ENCODE measurements at places on chromosomes 6 and 20. TPM values are rescaled to one million over a fixed set of nuclear protein-coding genes. Genes with fewer than 3 reads are reported as not detected.

CSNK2A1 gene
- 125 TPM for total RNA-seq

DNA sequence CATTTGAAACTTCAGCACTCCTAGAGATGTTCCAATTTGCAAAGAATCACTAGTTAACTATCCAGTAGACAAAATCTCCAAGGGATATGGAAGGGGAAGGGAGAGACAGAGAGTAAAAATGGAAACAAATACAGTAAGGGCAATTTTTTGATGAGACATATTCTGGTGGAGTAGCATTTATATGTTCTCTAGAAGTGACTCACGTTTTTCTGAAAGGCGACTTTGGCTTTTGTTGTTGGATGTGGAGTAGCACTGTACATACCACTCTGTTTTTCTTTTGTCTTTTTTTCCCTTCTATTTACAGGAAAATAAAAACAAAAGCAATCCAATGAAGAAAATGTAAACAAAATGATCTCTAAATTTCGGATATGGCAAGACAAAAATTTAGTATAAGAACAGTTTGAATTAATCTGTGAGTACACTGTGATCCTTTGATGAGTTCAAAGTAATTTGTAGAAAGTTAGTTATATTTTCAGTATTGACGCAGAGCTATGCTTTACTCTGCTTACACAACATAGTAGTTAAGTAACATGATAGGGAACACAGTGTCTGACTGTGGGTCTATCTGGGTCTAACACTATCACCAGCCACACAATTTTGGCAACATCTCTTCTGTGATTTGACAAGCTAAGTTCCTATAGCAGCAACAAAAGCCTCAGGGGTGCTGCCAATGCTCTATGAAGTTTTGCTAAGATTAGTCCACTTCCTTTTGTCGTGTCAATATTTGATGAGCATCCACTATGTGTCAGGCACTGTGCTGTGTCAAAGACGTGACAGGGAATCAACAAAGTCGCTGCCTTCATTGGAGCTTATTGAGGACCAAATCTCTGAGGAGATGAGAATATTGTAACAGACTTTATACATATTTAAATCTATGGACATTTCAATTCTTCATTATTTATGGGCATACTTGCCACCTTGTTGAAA lies 27.3 kb upstream of the TAGAP start:
- no peak for DNase-seq

- no peak for DNase-seq
Observed at GRCh38 chr20:38779247-38780097, 26.0 kb upstream of the PPP1R16B start.

CTCFL gene
- total RNA-seq = not detected

- DNase-seq = no peak
Observed at GRCh38 chr20:57350081-57350710, 859 bp upstream of the RAE1 start.

CYP24A1 gene
- total RNA-seq = not detected

DNA sequence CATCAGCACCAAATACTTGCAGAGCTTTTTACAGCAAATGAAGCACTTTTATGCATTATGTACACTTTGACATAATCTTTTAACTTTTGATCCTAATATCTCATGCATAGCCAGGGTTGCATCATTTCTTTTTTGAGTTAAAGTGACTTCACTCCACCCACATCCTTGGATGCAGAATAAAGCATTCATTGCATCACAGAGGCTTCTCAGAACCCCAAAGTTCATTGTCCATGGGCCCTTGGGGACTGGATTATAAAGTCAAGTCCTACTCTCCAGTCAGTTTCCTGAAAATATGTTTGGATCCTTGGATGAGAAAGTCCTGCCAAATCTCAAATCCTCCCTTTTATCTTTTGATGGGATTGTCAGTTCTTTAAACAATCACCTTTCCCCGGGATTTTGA lies 10.6 kb upstream of the EFHC1 start:
- DNase-seq = no peak

DNA sequence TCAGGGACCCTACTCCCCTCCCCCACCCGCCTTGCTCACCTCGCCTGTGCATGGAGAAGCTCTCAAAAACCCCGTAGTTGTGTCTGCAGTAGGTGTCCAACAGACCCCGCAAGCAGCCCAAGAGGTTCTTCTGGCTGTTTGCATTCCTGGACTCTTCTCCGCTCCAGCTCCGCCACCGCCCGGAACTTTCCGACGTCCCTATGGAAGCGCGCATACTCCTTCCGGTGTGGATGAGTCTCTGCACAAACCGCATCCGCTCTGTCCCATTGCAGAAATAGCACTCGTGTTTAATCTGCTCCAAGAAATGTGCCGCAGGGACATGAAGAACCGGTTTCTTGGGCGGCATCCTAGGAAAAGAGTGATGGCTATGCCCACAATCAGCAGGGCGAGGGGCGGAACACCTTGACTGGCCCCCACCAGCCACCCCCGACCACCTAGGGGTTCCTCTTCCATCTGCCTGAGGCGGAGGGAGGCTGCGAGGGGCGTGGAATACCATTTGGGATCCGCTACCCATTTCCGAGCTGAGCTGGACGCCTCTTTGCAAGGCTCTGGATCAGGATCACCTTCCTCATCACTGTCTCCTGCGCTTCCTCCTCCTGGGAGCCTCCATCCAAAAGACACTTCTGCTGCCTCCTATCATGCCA lies 20.2 kb downstream of the HLA-DRA start:
- no peak for DNase-seq

GRM1 gene
- 0.07 TPM for total RNA-seq

All from right atrium auricular region (tissue), 2 donors.